ENCODE measurements at places on chromosomes 2 and 18.

DNA sequence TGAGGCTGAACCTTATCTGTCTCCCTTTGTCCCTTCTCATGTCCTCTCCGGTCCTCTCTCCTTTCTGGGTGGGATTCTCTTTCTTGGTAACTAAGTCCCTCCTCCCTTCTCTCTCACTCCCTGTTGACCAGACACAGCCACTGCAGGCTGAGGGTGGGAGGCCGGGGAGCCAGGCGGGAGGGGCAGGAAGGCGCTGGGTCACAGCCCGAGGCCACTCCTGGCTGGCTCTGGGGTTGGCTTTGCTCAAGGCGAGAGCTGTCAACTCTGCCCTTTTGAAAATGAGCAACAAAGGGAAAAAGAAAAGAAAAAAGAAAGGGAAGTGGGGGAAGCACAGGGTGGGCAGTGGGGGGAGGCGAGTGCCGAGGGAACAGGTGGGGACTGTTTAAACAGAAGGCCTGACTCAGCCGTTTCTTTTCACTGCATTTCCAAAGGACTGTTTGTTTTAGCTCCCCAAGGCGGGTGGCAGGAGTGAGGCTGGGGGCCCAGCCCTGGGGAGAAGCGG lies 70.5 kb upstream of the IGFBP5 start:
- DNase-seq, result no peak

GRCh38 chr2:100043891-100044255 lies 98.5 kb downstream of the AFF3 start:
- no peak for DNase-seq

DNA sequence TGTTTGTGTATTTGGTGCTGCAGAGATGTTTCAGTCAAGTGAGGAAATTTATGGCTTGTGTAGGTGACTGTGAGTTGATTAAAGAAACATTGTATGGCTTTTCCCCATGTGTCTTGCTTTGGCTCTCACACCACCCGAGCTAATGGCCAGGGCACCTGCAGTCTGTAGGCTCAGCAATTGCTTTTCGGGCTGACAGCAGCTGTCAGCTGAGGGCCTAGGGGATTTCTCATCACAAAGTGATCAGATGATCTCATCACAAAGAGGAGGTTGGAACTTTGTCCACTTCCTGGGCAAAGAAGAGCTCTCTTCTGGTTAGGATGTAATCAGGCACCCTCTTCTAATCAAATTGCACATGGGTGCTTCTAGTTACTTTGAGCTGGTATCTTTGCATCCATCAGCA lies 632.2 kb downstream of the SLC4A3 start:
- DNase-seq, result no peak

DNA sequence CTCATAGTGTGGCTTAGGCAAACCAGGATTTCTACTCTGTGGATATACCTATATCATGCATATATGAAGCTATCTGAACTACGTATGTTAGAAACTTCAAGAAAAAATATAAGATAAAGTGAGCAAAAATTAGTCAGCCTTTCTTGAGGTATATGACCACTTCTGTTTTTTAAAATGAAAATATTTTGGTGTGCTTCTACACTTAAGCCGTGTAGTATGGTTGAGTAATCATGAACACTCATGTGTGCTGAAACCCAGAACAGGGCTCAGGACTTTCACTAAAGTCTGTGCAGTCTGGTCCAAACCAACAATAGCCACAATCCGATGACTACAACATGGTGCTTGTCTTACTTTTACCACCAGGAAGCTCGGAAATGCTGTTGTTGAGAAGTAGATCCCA lies 48.9 kb upstream of the TMEM177 start:
- no peak for DNase-seq

GRCh38 chr2:43098539-43098938 lies 127.9 kb downstream of the ZFP36L2 start:
- DNase-seq, result no peak

All from NCI-H524 (cell line).